ENCODE measurements at places on chromosomes 12 and 14. TPM values are rescaled to one million over a fixed set of nuclear protein-coding genes. Genes with fewer than 3 reads are reported as not detected.

- DNase-seq: no peak
- H3K27ac ChIP-seq: no peak overlapping the region
- H3K4me3 ChIP-seq: no peak overlapping the region
- H3K36me3 ChIP-seq: no peaks in the 10 kb centered on the region
- H3K4me1 ChIP-seq: peaks cover 5% of the 10 kb centered on the region
Measured at GRCh38 chr14:24809135-24809534, 175.1 kb upstream of the GZMB start.

GRCh38 chr12:98745578-98746391 is 100.7 kb downstream of the APAF1 start:
- H3K4me3 ChIP-seq: peak overlapping the region; percentile 39
- H3K36me3 ChIP-seq: peaks cover 30% of the 10 kb centered on the region
- peak overlapping the region; percentile 83 for H3K27ac ChIP-seq

DNA sequence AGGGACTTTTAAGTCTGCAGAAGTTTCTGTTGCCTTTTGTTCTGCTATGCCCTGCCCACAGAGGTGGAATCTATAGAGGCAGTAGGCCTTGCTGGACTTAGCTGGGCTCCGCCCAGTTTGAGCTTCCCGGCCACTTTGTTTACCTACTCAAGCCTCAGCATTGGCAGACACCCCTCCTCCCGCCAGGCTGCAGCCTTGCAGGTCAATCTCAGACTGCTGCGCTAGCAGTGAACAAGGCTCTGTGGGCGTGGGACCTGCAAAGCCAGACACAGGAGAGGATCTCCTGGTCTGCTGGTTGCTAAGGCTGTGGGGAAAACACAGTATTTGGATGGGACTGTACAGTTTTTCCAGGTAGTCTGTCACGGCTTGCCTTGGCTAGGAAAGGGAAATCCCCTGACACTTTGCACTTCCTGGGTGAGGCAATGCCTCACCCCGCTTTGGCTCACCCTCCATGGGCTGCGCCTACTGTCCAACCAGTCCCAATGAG is 43.7 kb downstream of the CCDC59 start:
- no peaks in the 10 kb centered on the region for H3K27me3 ChIP-seq
- H3K27ac ChIP-seq: no peak overlapping the region
- H3K36me3 ChIP-seq: no peaks in the 10 kb centered on the region
- H3K4me1 ChIP-seq: no peaks in the 10 kb centered on the region

The RPGRIP1 gene
- total RNA-seq: 0.33 TPM

DNA sequence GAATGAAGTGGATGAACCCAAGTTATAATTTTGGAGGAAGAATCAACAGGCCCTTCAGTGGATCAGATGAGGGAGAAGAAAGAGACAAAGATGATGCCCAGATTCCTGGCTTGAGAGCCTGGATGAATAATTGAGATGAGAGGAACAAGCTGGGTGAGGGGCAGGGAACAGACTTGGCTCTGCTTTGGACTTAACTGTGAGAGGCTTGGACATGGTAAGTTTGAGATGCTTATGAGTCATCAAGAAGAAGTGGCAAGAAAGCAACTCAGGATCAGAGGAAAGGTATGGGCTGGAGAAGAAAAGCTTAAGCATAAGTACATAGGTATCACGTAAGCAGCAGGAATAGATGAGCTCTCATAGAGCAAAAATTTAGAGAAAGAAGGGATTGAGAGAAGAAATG is 55.3 kb downstream of the FIGNL2 start:
- H3K27me3 ChIP-seq: no peaks in the 10 kb centered on the region
- H3K27ac ChIP-seq: no peak overlapping the region
- H3K4me3 ChIP-seq: no peak overlapping the region
- no peak for DNase-seq

The PLEK2 gene
- 0.77 TPM for total RNA-seq

Measured in spinal cord (tissue), 10 donors.